ENCODE measurements at places on chromosomes 2 and 18.

DNA sequence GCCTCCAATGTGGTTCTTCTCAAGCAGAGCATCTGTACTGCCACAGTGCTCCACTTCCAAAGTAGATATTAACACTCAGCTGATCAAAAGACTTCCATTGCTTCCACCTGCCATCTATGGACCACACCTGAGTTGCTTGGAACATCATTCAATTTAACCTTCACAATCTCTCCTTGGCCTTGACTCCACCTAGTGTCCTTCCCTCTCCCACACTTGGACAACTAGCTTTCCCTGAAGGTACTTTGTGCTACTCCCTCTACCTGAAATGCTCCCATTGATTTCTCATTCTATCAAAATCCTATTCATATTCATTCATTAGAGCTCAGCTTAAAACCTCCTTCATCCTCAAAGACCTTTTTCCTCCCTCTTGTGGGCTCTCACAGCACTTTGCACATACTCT, 48.7 kb downstream of the SOWAHC start:
- no peak for DNase-seq

DNA sequence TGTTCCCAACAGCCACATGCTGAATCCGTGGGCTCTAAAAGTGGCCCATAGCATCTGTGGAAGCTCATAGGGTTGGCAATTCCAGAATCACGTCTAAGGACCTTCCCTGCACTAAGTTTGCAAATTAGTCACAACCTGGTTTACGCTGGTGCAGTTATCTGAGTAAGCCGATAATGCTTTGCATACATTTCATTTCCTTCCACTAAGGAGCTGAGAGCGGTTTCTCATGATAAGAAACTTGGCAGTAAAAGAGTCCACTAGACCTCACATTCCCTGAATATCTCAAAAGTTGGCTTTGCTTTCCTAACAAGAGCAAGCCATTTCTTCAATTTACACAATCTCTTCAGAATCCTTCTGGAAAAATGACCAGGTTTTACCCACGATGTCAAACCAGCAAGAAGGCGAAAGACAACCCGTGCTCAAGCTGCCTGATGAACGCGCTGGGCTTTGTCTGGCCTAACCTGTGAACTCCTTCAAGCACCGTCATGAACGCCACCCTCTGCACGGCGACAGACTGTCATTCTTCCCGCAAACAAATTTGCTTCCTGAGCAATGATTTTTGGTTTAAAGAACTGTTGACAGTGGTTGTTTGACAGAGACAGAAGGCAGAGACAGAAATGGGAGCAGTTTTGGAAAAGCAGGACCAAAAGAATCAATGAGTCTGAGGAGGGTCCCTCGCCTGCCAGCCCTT, 73.0 kb upstream of the COPS8 start:
- DNase-seq: no peak

GRCh38 chr2:234533626-234534025, 36.7 kb upstream of the ARL4C start:
- DNase-seq: no peak

DNA sequence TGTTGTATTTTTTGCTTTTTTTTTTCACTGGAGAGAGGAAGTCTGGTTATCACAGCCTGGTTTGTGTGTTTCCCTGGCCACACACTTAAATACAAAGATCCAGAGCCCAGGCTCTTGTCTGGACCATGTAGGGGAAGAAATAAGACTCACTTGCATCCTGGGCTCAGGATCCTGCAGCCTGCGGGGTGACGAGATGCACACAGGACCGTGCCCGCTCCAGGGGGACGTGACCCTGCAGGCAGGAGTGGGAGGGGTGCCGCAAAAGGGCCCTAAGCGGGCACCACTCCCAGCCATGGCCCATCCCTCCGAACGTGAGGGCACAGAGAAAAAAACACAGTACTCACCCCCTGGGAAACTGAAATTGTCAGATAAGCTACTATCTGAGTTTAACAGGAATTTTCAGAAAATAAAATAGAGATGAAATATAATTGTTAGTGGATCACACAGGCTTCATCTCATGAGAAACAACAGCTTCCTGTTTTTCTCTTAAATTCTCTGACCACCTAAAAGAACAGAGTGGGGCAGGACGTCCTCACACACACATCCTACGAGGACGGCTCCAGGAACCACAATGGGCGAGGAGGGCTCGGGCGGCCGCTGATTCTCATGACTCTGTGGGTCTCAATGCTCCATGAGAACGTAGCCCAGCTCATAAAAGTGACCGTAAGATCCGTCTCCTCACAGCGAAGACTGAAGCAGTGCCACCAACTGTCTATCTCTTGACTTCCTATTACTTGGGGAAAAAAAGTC, 142.6 kb upstream of the ALKAL2 start:
- DNase-seq: no peak

GRCh38 chr2:72789241-72789640, 36.6 kb downstream of the EXOC6B start:
- DNase-seq: no peak

- no peak for DNase-seq
Measured at GRCh38 chr18:59881728-59882656, 17.8 kb upstream of the PMAIP1 start.

DNA sequence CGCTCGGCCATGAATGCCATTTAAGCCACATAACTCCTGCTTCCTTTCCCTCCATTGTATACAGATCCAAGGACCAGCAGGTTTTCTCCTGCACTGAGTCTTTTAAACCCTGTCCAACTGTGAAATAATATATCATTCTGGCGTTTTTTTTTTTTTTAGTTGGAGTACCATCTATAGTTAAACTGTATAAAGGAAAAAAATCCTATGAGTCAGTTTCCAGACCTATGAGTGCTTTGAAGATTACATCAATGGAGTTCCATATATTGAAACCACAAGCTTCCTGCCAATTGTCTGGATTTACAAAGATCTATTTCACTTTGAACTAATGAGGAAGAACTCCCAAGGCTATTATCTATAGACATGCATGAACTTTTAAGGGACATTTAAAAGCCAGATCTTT, 2.4 kb upstream of the MALT1 start:
- no peak for DNase-seq

DNA sequence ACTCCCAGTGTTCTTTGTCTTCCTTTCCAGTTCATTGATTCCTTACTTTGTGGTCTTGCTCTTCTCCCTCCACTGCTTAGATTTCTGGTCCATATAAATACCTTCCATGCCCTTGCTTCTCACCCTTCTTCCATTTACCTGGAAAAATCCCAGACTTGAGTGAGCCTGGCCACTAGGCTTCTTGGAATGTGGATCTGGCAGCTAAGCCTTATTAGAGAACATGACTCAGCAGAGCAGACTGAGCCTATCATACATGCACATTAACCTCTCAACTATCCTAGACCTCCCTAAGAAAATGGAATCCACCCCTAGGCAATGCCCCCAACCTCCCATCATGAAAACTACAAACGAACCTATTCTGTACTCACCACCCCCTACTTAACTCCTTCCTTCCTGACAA, 127.7 kb downstream of the RHBDD1 start:
- no peak for DNase-seq

DNA sequence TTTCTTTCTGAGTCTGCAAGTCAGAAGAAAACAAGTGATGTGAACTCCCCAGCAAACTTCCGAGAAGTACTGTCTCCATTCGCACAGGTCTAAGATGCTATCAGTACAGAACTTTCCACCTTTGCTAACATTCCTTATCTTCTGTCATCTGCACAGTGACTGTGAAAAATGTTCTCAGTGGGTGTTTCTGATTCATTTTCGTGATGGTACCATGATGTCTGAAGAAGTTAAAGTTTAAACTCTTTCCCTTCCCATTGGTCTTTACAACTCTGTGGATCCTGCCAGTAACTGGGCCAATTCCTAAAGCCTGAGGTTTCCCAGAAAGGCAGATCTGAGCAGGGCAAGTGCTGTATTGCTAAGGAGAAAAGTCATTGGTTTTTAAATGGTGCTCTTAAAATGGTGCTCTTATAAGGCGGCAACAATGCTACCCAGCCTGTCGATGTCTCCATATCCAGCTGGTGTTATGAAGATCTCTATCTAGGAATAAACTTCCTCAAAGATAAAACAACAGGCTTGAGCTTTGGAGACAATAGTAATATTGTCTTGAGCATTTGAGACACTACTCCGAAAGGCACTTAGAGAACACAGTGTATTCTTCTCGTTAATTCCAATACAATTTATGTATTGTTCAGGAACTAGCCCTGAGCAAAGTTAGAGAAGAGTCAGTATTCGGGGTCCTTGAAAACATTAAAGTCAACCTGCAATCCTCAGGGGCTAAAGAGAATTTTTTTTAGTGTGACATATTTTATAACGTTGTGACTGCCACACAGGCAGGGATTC, 232.3 kb downstream of the OSR1 start:
- DNase-seq: no peak

- no peak for DNase-seq
Measured at GRCh38 chr2:197606180-197606579, 69.2 kb downstream of the RFTN2 start.

- DNase-seq: no peak
Measured at GRCh38 chr18:70058916-70059315, 111.2 kb upstream of the CD226 start.

GRCh38 chr18:57523171-57523956, 63.1 kb downstream of the FECH start:
- DNase-seq: no peak

GRCh38 chr2:29920631-29921559, 491 bp downstream of the ALK start:
- peak; percentile 39 for DNase-seq

- DNase-seq: no peak
Measured at GRCh38 chr2:191637182-191638078, 40.5 kb upstream of the NABP1 start.

- DNase-seq: no peak
Measured at GRCh38 chr2:160892204-160892603, 268.0 kb upstream of the TANK start.

DNA sequence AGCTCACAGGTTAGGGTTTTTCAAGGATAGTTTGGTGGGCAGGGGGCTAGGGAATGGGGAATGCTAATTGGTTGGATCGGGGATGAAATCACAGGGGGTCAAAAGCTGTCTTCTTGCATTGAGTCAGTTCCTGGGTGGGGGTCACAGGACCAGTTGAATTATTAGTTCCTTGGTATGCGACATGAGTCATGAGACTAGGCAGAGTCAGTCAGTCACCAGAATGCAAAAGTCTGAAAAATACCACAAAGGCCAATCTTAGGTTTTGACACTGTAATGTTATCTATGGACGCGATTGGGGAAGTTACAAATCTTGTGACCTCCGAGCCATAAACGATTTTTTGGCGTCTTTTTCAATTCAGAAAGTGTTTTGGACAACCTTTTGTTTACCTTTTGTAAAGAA, 101.2 kb downstream of the ZNF519 start:
- no peak for DNase-seq

DNA sequence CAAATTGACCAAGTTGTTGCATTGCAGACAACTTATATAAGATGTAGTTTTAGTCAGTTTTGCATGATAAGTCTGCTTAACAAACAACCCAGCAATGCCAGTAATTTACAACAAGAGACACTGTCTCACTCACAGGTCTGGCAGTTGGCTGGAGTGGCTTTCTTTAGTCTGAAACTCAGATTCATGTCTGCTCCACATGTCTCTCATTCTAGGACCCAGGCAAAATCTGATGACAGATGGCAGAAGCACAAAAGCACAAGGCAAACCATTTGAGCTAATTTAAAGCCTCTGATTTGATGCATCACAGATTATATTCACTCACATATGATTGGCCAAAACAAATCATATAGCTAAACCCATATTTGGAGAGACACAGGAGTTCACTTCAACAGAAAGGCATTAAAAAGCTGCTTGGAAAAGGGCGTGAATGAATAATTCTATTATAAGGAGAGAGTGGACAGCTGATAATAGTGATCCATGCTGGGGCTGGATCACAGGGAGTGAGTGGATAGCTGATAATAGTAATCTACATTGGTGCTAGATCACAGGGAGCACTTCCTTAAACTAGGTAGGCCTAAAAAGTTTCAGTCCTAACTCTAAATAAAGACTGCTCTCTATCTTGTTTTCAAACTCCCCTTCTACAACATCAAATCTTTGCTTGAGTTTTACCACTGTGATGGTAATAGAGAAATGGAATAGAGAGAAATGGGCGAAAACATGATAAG, 593.2 kb upstream of the ZNF804A start:
- no peak for DNase-seq

DNA sequence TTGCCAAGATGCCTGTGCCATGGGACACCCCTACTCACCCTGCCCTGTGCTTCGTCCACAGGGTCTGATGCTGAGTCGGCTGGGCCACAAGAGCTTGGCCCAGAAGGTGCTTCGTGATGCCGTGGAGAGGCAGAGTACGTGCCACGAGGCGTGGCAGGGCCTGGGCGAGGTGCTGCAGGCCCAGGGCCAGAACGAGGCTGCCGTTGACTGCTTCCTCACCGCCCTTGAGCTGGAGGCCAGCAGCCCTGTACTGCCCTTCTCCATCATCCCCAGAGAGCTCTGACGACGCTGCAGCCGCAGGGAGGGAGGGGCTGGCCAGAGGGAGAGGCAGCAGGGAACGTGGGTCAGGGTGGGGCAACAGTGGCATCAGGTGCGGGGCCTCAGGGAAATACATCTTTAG, 81.5 kb downstream of the STPG4 start:
- no peak for DNase-seq

DNA sequence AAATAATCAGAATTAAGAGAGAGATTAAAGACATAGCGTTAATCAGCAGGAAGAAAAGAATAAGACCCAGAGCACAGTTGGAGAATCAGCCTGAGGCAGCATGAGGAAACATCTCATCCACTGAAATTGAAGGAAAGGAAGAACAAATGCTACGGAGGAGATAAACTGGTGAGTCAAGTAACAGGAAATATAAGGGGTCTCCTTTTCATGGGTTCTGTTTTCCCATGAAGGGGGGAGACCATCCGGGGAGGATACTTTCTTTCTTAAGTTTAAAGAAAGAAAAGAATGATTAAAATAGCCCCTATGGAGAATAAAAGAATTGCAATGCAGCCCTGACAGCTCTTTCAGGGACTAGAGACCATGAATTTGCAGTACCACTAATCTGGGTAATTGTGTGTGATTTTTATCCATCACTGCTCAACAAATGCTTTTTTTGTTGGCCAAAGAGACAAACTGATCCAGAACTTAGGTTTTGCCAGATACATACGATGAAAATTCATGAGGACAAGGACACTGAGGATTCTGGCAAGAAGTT, 17.7 kb downstream of the ROCK2 start:
- no peak for DNase-seq

DNA sequence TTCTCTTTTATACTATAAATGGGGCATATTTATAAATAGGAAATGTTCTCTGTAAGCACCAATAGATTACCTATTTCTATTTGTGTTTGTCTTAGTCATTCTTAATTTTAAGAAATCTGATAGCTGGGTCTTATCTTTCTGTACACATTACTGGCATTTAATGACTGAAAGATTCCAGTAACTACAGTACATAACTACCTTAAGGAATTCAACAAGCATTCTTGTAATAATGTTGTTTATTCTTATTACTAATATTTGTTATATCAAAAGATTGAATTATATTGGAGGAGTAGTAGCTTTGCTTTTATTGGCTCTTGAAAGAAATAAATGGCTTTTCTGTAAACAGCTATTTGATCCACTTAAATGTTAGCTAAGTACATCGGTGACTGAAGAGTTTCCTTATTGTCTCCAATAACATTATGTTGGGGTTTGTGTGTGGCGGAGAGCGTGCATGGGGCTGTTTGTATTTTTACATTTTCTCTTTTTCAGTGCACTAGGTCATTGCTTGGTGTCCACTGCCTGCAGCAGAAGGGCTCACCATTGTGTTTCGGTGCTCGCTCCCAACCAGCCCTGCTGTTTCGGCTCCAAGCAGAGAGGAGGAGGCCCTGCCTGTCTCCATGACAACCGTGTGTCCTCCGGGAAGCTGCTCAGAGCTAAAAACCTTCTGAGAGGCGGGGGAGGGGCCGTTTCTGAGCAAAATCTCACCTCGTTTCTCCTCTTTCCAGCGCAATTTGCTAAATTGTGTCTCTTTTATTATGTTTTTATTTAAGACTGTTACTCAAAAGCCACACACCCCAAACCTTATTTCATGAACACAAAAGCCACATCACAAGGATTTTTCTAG, 112.5 kb upstream of the SLC38A11 start:
- DNase-seq: no peak
